MCF 10A (cell line): ENCODE measurements at places on chromosomes 5 and 9.

DNA sequence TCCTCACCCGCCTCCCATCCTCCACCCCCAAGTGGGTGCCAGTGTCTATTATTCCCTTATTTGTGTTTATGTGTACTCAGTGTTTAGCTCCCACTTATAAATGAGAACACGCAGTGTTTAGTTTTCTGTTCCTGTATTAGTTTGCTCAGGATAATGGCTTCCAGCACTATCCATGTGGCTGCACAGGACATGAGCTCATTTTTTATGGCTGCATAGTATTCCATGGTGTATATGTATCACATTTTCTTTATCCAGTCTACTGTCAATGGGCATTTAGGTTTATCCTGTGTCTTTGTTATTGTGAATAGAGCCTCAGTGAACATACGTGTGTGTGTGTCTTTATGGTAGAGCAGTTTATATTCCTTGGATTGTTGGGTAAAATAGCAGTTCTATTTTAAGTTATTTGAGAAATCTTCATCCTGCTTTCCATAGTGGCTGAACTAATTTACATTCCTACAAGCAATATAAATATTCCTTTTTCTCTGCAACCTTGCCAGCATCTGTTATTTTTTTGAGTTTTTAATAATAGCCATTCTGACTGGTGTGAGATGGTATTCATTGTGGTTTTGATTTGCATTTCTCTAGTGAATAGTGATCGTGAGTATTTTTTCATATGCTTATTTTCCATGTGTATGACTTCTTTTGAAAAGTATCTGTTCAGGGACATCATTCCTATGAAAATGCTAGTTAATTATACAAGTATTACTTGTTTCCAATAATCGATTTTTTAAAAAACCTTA is 164.0 kb upstream of the CCDC152 start:
- DNase-seq: no peak

DNA sequence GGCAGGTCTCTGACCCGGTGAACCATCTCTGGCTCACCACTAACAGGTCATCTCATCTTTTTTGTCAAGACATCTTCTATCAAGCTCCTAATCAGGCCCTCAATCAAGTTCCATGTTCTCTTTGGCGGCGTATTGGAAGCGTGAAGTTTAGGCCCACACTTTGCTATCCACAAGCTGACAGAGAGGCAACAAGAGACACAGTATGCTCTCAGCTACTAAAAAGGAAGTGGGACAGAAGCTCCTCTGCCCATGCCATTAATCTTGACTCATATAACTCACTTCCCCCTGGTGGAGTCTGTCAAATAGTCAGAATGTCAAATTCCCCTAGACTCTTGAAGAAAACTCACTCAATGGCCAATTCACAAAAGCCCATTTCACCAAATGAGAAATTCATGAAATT is 77.6 kb upstream of the TMC1 start:
- no peak for DNase-seq

GRCh38 chr9:89842267-89842768 is 237.5 kb downstream of the GADD45G start:
- no peak for DNase-seq

DNA sequence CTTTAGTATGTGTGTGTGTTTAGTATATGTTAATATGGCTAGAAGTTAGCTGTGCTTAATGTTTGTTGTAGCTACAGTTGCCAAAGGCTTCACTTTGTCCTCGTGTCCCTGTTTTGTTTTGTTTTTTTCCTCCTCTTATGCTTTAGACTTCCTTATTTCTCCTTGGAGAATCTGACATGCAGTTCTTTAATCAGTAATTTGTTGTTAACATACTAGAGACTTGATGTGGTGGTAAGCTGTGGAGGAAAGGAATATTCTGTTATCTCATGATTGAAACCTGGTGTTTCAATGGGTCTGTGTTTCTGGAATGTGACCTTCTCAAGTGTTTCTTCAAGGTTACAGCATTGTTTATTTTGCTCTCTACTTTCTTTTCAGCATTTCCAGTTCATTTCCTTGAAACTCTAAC is 515.6 kb upstream of the ST8SIA4 start:
- DNase-seq: no peak

DNA sequence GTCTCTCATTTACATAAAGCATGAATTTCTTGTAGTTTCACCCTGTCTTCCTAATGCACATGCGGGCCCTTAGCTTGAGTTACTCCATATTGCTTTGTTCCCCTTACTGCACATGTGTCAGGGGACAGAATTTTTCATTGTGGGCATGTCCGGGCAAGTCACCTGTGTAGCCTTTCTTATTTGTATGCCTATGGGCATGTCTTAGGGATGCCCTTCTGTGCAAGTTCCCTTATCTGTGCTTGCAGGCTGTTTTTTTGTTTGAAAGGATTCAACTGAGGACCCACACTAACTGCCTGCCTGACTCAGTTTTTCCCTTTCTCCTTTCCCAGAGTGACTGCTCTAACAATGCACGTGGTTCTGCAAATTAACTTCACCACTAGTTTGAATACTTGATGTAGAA is 161.7 kb downstream of the YTHDC2 start:
- no peak for DNase-seq

GRCh38 chr5:22596404-22596970 is 256.7 kb downstream of the CDH12 start:
- DNase-seq: peak; percentile 85

DNA sequence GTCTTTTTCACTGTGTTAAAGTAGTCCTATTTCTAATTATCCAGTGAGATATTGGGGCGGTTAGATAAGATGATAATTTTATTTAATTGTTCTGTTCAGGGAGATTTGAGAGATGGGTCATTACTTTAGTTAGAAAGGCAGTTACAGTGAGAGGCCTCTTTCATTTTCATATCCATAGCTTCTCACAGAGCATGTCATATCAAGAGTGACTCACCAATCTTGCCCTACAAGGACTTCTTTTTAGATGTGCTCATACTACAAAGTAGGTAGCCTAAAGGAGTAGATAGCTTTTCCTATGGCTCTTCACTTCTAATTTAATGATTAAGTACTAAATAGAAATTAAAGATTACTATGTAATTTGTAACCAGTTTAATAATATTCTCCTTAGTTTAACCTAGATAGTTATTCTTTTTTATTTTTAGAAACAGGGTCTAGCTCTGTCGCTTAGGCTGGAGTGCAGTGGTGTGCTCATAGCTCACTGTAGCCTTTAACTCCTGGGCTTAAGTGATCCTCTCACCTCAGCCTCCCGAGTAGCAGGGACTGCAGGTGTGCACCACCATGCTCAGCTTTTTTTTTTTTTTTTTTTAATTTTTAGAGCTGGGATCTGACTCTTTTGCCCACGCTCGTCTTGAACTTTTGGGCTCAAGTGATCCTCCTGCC is 71.0 kb downstream of the FER start:
- DNase-seq: peak; percentile 43

DNA sequence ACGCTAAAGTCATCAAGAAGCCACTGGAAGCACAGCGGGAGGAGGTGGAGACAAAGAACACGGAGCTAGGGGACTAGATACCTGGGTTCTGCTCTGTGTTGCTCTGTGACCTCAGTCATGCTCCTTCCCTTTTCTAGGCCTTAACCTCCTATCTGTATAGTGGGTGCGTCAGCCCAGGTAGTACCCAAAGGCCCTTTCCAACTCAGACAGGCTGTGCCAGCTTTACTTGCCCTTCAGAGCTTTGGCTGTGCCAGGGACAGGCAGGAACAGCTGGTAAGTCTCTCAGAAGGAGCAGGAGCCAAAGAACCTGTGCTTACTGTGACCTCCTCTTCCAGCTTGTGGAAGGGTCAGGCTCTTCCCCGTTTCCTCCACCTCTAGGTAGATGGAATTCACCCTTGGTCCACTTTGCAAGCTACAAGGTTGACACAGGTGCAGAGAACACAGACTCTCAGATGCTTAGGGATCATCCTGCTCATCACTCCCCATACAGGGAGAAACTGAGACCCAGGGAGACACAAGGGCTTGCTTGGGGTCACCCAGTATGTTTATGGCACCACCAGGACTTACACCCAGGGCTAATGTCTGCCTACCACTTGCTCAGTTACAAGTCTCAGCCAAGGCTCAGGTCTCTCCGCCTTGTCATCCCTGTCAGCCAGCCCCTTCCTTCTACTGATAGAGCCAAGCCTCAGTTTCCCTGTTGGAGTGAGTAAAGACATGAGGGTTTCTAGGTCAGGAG is 1.7 kb downstream of the CCDC69 start:
- DNase-seq: no peak

GRCh38 chr9:72527801-72528195 is 6.4 kb downstream of the TMC1 start:
- DNase-seq: no peak

GRCh38 chr5:74586856-74587255 is 53.7 kb downstream of the ENC1 start:
- no peak for DNase-seq

DNA sequence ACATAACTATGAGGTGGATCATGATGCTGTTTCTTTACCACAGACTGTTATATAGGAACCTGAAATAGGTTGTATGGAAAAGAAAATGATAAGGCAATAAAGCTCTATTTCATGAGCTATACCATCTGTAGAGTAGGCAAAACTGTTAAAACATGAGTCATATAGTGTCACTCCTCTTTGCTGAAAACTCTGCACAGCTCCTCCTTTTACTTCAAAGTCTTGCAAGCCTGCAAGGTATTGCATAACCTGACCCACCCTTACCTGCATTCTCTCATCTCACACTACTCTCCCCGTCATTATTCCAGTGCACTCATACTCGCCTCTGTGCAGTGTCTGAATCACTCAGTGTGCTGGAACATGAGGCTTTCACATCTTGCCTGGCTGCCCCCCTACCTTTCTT is 790.1 kb downstream of the EFNA5 start:
- peak; percentile 81 for DNase-seq

- no peak for DNase-seq
Observed at GRCh38 chr5:160171666-160172065, 52.4 kb upstream of the PWWP2A start.

GRCh38 chr9:115364991-115365390 is 247.0 kb upstream of the TNC start:
- DNase-seq: no peak

DNA sequence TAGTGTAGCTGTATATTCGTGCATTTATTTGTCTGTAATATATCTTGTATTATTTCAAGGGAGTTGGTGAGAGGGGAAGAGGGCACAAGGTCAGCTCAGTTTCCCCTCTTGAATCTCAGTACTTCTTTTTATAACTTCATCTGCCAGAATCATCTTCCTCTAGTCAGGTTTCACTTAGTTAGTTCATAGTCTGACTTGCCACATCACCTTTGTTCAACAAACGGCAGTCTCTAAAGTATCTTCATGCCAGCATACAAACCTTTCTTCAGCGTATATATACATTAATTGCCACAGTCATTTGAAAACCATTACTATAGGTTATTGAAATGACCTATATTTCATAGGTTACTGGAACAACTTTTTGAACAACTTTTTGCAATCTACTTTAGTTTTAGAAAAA is 1.6 kb downstream of the ECM2 start:
- DNase-seq: no peak

- DNase-seq: no peak
Observed at GRCh38 chr5:31124026-31124425, 69.5 kb upstream of the CDH6 start.

- DNase-seq: peak; percentile 77
Observed at GRCh38 chr5:120454094-120454798, 9.9 kb upstream of the PRR16 start.

DNA sequence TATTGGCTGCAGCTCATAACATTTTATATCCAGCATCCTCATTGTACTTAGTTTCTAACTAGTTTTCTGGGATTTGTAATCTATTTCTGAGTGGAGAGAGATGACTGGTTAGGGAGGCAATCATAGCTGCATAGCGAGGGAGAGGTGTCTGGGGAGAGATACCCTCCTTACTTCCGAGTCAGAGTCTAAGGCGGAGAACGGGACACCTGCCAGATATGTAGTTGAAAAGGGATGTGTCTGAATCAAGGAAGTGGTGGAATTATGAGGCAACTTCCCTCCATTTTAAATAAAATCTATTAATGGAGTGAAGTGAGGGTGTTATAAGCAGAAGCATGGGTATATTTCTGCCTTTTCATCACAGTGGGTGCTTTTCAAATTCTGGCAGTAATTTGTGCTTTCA is 126.5 kb downstream of the MAST4 start:
- DNase-seq: no peak

DNA sequence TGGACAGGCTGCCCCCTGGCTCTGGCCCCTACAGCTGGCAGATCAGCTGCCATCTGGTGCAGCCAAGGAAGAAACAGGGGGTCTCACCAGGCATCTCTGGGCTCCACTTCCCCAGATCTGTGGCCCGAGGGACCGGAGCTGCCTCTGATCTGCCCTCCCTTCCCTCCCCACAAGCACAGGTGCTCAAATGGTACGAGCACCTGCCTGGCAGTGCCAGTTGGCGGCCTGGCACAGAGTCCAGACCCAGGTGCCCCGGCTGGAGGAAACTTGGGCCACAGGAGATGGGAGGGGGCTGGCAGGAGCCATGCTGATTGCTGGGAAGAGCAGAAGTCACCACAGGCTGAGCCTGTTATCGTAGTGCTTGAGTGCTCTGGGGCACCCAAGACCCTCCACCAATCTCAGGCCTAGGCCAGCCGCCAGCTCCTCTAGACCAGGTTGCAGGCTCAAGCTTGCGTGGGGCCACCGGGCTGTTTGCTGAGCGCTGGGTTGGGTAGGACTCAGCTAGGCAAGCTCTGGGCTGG is 5.0 kb upstream of the CAMK2A start:
- DNase-seq: no peak

- DNase-seq: no peak
Observed at GRCh38 chr5:29213475-29213874, 1980.0 kb upstream of the CDH6 start.

DNA sequence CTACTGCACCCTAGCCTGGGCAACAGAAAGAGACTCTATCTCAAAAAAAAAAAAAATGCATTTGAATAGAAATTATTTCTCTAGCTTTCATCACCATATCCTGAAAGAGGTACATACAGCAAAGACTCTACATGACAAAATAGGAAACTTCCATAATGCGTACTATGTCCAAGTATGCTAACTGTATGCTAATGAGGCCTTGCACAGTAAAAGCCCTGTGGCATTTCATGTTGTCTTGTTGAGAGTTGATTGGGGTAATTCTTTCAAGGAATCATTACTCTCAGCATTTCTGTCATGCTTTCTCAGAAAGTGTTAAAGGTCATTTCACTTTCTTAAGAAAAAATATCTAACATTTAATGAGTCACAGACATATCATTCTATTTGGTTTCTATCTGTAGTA is 393.4 kb downstream of the CTNND2 start:
- DNase-seq: no peak

DNA sequence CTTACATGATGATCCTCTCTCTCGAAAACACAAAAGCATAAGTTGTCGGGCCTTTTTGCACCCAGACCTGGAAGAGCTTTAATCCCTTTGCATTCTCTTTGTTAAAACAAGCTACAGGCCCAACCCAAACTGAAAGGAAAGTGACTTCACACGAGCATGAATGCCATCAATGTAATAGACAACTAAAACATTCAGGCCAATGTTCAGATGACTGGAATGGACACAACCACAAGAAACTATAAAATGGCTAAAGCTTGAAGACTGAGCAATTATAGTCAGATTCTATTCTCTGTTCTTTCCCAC is 45.5 kb downstream of the RFX3 start:
- DNase-seq: no peak
